Peyer's patch (tissue), 4 donors: ENCODE measurements at places on chromosomes 4 and X. TPM values are rescaled to one million over a fixed set of nuclear protein-coding genes. Genes with fewer than 3 reads are reported as not detected.

FANCB gene
- 0.35 TPM for total RNA-seq

CLDN2 gene
- 86.5 TPM for total RNA-seq

PDHA1 gene
- 145 TPM for total RNA-seq

TEX13B gene
- total RNA-seq, result not detected

GLUD2 gene
- total RNA-seq, result 4.0 TPM

PCSK1N gene
- 49.2 TPM for total RNA-seq

BEX4 gene
- total RNA-seq, result 8.8 TPM

FAM9B gene
- not detected for total RNA-seq

MAP3K15 gene
- not detected for total RNA-seq

ADGRG2 gene
- total RNA-seq, result 1.5 TPM

- no peak for DNase-seq
These were observed 885.0 kb upstream of the EPHA5 start for GRCh38 chr4:66555301-66555700.

DNA sequence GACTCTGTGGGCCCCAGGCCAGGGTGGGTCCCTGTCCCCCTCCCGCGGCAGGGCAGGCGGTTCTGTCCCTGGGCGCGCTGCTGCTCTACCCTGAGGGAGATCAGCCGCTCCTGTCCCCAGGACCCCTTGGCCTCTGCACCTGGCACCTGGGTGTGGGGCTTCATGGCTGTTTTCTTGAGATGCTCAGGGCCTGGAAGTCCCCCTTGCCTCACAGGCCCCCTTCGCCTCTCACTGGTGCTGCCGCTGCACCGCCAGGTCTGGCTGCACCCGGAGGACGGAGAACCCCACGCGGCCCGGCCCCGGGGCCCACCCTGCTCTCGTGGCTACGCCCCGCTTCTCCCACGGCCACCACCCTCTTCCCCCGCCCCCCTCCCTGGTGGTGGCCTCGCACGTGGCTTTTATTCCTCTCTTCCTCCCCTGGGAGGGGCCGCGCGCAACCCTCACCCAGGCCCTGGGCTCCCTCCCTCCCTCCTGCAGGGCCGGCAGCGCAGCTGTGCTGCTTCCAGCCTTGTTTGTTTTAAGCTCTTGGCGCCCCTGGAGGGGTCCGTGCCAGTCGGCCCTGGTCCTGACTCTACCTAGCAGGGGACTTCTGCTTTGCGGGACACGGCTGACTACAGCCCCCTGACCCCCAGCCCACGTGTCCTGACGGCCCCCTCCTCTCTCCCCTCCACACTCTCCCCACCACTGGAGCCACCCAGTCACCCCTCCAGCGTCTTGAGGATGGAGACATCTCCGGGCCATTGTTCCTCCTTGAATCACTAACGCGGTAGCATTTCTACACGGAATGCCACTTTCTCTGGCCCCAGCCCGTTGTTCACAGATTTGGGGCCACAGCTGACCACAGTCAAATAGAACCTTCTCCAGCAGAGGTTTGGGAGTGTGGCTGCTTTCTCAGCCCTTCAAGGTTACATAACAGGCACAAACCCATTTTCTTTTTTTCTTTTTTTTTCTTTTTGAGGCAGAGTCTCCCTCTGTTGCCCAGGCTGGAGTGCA is 20.6 kb upstream of the CLDN24 start:
- DNase-seq, result no peak

GRCh38 chrX:120306630-120307029 is 4.6 kb downstream of the TMEM255A start:
- DNase-seq, result no peak

DNA sequence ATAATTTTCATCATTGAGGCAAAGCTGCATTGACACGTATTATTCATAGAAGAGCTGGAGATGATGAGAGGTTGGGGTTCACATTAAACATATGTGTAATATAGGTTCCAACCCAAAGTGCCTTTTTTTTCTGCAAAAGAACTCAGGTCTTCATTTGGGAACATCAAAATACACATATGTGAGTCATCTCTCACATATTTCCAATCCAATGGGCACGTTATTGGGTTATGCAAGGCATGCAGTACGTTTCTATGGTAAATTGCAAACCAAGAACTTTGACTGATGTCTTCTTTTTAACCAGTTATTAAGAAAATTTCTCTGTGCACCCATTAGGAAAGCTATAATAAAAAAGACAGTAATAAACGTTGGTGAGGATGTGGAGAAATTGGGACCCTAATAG is 150.3 kb upstream of the FAM9B start:
- no peak for DNase-seq

GRCh38 chrX:65673857-65674203 is 6.4 kb downstream of the MSN start:
- DNase-seq, result no peak

DNA sequence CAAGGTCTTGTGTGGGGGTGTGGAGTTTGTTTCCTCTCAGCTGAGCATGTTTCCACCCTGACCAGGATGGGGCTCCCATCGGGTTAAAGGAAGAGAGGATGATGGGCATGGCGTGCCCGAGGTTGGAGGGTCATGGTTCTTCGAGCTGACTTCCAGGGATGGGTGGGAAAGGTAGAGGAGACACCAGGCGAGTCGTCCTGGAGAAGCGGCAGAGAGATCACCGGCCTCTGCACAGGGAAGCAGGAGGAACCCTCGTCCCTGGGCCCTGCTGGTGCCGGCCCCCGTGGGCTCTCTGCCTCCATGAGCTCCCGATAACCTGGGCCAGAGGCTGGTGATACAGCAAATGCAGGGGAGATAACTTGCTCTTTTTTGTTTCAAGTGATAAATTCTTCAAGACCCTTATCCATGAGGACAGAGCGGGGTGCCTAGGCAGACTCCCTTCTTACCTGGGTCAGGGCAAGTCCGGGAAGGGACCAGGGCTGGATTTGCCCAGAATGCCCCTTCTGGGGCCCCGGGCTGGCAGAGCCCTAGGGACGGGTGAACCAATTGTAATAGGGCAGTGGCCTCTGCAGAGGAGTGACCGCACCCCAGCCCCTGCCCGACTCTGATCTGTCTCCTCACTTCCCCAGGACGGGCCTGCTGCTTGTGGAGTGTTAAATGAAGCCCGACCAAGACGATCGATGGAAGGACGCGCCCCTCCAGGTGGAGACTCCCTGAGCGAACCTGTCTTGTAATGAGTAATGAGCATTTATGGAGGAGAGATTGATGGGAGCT is 63.0 kb downstream of the CPZ start:
- peak; percentile 30 for DNase-seq

GRCh38 chr4:185774131-185774653 is 37.8 kb downstream of the SORBS2 start:
- no peak for DNase-seq

GRCh38 chr4:99762728-99763127 is 53.9 kb upstream of the DAPP1 start:
- DNase-seq, result no peak

DNA sequence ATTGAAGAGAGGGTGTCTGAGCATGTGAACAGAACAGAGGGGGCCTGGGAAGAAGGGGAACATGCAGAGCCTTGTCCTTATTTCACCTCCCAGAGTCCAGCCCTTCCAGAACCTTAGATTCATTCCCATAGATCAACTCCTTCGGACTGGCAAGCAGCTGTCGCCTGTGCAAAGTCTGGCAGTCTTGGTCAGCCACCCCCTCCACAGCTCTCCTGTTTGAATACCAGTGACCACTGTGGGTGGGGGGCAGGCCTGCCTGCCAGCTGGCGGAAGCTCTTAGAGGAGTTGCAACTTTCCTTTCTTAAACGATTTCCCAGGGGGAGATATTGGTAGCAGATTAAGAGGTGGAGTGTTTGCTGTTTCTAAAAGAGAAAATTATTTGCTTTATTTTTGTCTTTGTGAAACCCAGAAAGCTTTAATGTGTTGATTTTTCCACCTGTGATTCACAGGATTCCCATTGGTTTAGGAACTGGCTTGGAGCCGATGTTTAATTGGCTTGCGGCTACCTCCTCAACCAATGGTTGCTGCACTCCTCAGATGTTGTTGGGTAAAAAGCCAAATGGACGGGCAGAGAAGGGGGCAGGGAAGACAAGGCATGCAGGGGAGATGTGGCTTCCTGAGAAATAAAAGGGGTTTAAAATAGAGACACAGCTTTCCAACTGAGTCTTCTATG is 62.2 kb upstream of the PRPS1 start:
- DNase-seq, result no peak

DNA sequence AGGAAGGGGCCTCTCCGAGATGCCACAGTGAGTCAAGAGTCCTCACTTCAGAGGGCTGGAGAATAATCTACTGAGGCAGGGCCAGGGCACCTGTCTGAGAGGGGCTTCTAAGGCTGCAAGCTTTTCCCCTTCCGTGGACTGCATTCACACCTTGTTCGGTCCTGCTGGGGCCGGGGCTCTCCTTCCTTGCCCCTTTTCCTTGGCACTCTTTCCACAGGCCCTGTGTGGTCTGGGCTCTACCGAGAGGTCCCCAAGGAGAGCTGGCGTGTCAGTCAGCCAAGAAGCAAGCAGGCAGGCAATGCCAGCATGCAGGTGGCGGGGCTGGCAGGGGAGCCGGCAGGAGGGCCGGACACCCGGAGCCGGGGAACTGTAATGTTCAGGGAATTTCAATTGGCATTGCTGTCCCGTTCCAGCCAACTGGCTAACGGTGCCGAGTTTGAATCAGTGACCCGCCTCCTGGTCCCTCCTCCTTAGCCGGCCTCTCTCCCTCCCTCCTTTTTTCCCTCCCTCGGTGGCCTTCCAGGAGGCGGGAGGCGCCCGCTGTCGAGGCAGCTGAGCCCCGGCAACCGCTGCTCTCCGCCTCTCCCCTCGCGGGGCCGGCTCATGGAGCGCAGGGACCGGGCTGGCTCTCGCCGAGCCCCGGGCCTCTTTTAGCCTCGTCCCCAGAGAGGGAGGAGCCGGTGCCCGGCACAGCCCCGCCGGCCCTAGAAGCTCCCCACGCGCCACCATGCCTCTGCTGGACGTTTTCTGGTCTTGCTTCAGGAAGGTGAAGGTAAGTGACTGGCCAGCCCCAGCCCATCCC is at the start of gene STARD8:
Gene STARD8, plus strand, starts transcription at position 511 of the 802 bp plus-strand sequence. Its CDS starts 217 bp downstream, at position 728.
- DNase-seq, result no peak

DNA sequence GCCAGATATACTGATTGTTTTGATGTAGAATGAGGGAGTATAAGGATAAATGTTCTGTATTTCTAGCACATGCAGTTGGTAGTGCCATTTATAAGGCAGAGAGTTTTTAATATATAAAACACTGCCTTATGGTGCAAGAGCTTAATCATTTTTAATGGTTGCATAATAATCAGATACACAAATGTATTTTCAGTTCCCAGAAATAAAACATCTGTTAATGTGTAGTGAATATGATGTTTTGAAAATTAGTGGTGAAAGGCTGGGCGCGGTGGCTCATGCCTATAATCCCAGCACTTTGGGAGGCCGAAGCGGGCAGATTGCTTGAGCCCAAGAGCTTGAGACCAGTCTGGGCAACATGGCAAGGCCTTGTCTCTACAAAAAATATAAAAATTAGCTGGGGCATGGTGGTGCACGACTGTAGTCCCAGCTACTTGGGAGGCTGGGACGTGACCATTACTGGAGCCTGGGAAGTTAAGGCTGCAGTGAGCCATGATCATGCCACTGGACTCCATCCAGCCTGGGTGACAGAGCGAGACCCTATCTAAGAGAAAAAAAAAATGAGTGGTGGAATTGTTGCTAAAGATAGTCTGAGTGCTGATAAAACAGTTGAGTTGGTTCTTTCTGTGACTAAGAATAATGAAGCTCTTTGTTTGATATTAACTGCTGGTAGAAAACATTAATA is 29.3 kb downstream of the CLCN3 start:
- no peak for DNase-seq

GRCh38 chrX:144809025-144809424 is 438.3 kb upstream of the SPANXN1 start:
- no peak for DNase-seq

GRCh38 chrX:151346931-151347543 is 50.0 kb upstream of the VMA21 start:
- no peak for DNase-seq

GRCh38 chrX:68652326-68653170 is 5.1 kb downstream of the STARD8 start:
- no peak for DNase-seq

GRCh38 chr4:93103042-93103441 is 725.5 kb upstream of the ATOH1 start:
- DNase-seq, result no peak

DNA sequence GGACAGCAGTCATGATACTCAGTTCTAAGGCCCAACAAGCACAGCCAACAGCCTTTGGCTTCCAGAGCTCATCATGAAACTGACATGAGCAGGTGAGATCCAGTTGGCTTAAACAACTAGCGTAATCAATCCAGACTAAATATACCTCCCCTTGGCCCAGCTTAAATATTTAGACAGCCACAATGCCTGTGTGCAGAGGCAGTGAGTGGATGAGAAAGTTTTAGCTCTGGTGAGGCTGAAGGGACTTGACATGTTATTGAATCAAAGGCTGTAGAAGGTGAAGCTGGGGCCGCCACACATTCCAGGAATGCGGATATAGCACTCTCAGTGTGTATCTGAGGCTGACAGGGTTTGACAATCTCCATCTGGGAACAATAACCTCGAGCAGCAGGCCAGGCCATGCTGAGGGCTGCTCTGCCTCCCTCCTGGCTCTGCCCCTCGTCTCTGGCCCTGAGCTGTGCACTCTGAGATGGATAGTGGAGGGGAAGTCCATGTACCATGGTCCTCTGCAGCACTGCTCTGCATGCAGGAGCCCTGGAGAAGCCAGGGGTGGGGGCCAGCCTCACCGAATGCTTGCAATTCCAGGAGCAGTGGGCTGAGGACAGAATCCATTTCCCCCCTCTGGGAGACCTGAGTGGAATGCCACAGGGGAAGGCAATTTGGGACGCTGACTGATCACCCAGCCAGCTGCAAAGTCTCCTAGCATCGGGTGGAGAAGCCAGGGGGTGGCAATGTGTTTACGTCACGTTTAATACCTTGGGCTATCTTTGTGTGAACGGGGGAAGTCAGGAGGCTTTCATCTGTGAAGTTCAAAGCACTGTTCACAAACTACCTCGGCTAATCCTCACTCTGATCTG is 37.3 kb upstream of the RASL11B start:
- DNase-seq, result no peak
